COR-L47 (cell line): ENCODE measurements at places on chromosomes 2 and 18.

DNA sequence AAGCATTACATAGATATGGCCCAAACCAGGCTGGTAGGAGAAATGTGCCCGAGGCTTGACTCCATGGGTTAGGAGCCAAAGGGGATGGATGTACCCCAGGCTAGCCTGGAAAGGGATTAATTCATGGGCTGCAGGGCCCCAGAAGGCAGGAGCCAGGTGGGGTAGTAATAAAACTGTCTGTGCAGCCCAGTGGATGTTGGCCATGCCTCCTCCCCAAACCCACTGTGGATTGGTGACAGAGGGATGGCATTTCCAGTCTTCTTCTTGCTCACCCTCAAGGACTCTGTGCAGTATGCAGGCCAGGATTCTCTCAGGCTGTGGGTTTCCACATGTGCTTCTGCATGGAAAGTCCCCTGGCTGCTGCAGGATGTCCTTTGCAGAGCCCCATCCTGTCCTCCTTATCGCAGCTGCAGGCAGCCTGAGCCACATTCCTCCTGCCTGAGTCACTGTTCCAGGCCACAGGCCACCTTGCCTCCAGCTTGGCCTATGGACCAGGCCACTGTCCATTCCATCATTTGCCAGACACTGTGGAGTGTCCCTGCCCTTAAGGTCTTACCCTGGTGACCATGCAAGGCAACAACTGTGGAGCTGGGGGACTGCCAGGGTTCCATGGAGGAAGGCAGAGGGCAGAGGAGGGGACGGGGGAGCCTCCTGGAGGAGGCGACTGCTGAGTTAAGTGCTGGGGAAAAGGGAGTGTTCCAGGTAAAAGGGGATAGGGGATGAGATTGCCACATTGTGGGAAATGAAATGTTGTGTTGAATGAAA, 38.9 kb downstream of the INO80C start:
- no peak for DNase-seq

- DNase-seq = peak; percentile 7
Observed at GRCh38 chr18:2304378-2305175, 266.7 kb downstream of the METTL4 start.

DNA sequence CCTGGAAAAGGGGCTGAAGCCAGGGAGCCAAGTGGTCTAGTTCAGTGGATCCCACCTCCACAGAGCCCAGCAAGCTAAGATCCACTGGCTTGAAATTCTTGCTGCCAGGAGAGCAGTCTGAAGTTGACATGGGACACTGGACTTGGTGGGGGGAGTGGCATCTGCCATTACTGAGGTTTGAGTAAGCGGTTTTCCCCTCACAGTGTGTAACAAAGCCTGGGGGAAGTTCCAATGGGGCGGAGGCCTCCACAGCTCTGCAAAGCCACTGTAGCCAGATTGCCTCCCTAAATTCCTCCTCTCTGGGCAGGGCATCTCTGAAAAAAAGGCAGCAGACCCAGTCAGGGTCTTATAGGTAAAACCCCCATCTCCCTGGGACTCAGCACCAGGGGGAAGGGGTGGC, 144.4 kb downstream of the PTPRM start:
- no peak for DNase-seq

DNA sequence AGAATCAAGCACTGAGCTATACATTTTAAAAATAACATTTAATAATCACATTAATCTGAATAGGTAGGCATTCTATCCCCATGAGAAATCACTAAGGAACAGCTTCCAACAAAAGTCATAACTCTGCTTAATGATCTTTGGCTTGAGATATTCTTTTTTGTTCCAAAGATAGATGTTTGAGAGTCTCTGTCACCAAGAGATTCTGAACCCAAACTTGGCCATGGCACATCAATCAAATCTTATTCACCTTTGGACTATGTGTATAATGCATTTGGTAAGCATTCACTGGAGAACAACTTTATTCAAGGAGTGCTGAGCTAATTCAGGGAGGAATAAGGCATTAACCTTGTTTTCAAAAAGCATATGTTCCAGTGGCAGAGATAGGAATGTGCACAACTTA, 743.3 kb downstream of the SLC4A3 start:
- no peak for DNase-seq

GRCh38 chr2:238305965-238306671, 14.2 kb upstream of the TRAF3IP1 start:
- DNase-seq = no peak

DNA sequence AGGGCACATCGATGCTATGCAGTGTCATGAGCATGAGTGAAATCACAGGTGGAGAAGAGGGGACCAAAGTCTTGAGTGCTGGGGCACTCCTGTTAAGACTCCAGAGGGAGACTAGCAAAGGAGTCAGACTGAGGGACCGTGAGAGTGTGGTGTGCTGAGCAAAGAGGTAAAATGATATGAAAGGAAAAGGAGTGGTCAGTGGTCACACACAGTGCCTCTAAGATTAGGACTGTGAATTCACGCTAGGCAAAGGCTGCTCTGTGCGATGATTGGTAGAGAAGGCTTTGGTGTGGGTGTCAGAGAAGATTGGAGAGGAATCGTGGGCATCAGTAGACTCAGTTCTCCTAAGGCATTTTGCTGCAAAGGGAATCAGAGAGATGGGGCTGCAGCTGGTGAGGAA, 12.8 kb downstream of the SOCS6 start:
- no peak for DNase-seq

DNA sequence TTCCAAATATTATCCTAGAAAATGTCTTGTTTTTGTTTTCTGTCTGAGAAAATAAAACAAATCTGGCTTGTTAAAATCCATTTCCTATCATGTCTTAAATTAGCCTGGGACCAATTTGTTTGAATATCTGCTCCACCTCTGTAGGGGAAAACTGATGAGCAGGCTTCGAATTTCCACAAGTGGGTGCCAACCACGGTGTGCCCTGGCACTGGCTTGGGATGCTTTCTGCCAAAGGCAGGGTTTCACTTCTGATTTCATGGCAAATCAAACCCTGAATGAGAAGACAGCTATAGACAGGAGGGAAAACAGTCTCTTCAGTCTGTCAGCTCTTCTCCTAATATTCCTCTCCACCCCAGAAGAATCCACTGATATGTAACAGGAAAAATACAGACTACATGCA, 33.7 kb upstream of the STAT4 start:
- DNase-seq = no peak

- no peak for DNase-seq
Observed at GRCh38 chr18:78107363-78107762, 857.7 kb downstream of the GALR1 start.

DNA sequence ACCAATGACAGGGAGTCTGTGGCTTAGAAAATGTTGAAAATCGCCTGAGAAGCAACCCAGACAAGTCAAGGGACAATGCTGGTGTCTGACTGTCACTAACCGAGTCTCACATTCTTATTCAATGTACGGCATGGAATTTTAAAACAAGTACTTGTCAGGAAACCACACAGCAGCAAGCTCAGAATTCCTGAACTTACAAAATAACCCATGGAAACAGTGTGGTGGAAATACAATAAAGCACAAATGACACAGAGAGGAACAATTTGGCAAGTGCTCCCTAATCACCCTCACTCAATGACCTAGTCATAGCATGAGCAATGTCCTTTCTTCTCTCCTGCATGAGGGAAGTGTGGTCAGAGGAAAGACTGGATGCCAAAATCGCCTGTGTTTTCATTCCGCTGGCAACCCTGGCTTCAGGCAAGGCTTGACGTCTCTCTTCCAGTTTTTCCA, 154.0 kb downstream of the SATB2 start:
- no peak for DNase-seq

DNA sequence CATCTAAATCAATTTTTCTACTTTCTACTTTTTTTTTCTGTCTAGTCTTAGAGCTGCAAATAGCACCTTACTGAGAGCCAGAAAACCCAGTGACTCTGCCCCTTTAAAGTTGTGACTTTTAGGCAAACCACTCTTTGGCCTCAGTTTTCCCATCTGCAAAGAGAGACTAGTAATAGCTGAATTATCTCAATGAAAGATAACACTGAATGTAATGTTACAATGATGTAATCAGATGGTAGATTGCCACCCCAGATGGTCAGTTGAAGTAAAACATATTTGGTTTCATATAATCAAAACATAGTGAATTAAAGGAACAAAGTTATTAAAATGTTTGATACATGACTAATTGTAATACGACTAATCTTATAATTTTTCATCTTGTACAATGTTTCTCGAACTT, 5.0 kb upstream of the APCDD1 start:
- no peak for DNase-seq
